Smooth muscle cell of trachea (primary cell): ENCODE measurements at places on chromosomes 4 and X. TPM values are rescaled to one million over a fixed set of nuclear protein-coding genes. Genes with fewer than 3 reads are reported as not detected.

Gene PDCL2
- not detected in 2 replicates for total RNA-seq

Gene LPAR4
- 0.50 and 0.58 TPM in 2 replicates for total RNA-seq

Gene TREX2
- 1.7 and 3.8 TPM in 2 replicates for total RNA-seq

Gene OPRPN
- total RNA-seq, result not detected in 2 replicates
